GM12878 (cell line): ENCODE measurements at places on chromosomes 13 and 19.
A peak's percentile ranks its signal among the peaks of the same experiment; 100 is the strongest.

- DNase-seq: no peak
Measured at GRCh38 chr19:13781547-13781946, 7.3 kb downstream of the C19orf53 start.

DNA sequence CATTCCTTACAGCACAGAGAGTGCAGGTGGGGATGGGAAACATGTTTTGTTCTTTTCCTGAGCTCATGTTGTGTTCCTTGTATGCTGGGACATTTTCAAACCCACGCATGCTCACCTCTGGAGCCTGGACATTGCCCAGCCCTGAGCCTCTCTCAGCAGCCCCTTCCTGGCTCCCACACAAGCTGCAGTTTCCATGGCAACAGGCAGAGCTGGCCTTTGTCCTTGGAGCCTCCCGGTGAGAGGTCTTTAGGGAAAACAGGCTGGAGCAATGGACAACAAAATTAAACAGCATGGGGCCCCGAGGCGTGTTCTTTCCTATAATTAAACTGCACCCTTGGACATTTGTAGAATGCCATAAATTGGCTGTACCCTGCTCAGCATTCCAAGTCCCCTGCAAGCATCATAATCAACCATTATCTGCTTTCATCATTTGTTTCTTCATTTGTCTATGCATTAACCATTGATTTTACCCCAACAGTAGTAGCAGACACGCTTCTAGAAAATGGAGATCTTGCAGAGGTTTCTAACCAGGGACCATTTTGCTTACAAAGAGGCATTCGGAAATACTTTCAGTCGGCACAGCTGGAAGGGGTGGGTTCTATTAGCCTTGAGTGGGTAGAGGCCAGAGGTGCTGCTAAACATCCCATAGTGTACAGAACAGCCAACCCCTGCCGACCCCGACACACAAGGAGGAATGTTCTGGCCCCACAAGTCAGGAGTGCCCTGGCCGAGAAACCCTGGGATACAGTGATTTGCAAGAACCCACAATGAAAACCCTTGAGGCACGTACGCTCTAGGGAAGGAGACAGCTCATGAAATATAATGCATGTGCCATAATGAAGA, 133.4 kb upstream of the PEG3 start:
- DNase-seq: no peak

DNA sequence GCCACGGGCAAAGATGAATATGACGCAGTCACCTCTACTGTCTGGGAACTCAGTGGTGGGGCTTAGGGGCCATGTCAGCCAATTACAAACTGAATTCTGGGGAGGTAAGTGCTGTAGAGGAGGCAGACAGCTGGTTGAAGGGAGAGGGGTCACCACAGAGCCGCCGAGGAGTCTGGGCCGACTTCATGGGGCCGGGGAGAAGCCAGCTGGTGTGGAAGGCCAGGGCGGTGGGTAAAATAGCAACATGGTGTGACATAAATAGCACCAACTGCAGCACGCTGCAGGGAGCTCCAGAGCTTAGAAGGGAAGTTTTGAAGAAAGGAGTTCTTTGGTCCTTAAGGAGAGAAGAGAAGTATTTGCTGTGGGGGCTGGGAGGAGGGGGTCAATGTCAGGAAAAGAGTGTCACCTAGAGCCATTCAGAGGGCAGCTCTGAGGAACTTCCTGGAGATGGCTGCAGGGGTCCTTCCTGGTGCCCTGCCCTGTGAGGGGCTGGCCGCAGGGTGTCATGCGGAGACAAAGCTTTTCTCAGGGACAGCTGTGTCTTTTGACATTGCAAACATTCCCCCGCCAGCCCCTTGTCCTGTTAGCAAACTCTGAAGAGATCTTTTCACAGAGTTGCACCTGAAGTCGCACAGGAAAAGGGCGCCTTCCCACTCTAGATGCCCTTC, 6.4 kb downstream of the METTL21C start:
- DNase-seq: no peak

- DNase-seq: no peak
Measured at GRCh38 chr19:54062643-54063042, 1.1 kb downstream of the VSTM1 start.

- no peak for DNase-seq
Measured at GRCh38 chr13:95180513-95181245, 120.6 kb downstream of the ABCC4 start.

- DNase-seq: peak; percentile 23
Measured at GRCh38 chr13:96020155-96020575, 33.0 kb downstream of the UGGT2 start.

DNA sequence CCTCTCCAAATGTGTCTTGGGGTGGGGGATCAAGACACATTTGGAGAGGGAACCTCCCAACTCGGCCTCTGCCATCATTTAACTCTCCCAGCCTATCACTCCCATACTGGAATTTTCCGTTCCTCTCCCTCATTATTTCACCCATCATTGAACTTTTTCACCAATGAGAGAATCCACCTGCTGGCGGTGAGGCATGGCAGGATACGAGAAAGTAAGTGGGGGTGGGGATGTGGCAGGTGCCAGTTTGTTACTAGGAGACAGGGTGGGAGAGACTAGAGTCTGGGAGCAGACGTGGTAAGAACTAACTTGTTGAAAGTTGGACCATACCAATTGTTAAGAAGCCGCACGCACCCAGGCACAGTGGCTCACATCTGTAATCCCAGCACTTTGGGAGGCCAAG, 6.9 kb downstream of the GIPR start:
- DNase-seq: no peak

DNA sequence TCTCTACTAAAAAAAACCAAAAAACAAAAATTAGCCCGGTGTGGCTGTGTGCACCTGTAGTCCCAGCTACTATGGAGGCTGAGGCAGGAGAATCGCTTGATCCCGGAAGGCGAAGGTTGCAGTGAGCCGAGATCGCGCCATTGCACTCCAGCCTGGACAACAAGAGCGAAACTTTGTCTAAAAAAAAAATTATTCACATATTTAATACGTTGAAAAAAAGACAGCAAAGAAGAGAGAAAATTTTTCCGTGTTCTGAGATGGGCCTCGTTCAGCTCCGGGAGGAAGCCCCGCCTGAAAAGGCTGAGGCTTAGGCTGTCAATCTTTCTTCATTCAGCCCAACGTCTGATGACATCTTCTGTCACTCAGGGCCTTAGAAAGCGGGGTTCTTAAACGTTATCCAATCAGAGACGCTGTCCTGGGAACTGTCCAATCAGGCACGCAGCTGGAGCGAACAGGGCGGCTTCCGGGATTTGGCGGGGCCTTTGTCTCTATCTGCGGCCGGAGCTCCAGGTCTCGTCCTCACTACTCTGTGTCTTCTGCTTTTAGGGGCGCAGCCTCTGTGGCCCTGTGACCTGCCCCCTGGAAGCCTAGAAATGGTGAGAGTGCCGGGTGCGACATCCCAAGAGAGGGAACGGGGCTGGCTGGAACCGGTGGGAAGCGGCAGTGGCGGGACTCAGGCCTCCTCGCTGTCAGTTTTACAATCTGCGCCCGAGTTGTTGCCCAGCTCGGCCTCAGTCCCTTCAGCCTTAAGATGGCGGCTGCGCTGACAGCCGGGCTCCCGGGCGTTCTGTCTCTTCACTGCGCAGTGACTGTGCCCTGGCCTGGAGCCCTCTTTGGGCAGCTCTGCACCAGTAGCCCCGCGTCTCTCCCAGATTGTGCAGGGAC, at the start of gene ZNF726:
ZNF726 (plus strand) TSS at position 485 of the 885 bp plus-strand sequence; CDS start at position 594, 109 bp downstream.
- peak; percentile 37 for DNase-seq

GRCh38 chr13:29487466-29488454, 107.7 kb downstream of the SLC7A1 start:
- DNase-seq: no peak

GRCh38 chr13:98083507-98083906, 59.4 kb upstream of the FARP1 start:
- no peak for DNase-seq

GRCh38 chr19:57465680-57466381, 8.9 kb upstream of the VN1R1 start:
- DNase-seq: peak; percentile 12

DNA sequence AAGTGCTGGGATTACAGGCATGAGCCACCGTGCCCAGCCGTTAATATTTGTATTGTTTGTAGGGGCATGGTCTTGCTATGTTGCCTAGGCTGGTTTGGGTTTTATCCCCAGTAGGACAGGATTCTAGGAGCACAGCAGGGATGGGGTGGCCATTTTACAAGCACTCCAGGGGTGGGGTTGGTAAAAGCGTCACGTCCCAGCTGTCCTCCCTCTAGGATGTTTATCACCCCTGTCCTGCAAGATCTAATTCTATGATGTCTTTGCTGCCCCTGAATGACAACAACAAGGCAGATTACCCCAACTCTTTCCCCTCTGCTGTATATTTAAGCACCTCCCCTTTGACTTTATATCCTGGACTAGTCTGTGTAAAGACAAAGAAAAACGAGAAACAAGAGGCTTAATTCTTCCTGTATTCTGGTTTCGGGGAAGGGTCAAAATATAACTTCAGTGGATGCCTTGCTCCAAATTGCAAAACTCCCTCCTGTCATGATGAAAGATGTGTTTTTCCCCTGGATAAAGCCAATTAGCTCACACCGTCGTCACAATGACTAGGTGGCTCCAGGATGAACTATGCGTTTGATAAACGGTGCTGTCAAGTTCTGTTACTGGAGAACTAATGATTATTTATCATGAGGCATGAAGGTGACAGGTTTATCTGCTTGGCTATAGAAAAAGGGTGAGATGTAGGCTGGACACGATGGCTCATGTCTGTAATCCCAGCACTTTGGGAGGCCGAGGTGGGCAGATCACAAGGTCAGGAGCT, 27.8 kb upstream of the OR1M1 start:
- DNase-seq: no peak

GRCh38 chr13:80039000-80039399, 301.9 kb downstream of the SPRY2 start:
- DNase-seq: no peak

DNA sequence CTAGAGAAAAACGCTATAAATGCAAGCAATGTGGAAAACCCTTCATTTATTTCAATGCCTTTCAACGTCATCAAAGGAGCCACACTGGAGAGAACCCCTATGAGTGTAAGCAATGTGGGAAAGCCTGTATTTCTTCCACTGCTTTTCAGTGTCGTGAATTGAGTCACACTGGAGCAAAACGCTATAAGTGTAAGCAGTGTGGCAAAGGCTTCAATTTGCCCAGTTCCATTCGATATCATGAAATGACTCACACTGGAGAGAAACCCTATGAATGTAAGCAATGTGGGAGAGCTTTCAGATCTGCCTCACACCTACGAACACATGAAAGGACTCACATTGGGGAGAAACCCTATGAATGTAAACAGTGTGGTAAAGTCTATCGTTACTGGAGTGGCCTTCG, 27.4 kb downstream of the ZNF20 start:
- no peak for DNase-seq

DNA sequence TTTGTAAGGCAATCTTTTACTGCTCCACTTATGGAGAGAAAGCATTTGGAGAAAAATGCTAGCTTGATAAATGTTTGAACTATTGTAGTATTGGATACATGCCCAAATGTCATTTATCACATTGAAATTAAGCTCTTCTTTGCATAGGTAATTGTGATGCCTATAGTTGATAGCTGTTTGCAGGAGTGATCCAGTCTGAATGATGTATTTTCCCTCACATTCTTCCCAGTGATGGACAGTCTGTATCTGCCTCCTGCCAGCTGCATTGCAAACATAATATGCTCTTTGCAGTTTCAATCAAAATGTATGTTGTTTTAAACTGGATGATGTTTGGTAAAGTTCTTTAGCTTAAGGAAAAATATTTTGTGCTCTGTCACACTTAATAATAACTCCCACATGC, 89.8 kb downstream of the EDNRB start:
- DNase-seq: no peak

- DNase-seq: no peak
Measured at GRCh38 chr19:23698711-23699520, 11.9 kb upstream of the ZNF675 start.

GRCh38 chr19:33660410-33661124, 38.8 kb downstream of the CHST8 start:
- DNase-seq: no peak

DNA sequence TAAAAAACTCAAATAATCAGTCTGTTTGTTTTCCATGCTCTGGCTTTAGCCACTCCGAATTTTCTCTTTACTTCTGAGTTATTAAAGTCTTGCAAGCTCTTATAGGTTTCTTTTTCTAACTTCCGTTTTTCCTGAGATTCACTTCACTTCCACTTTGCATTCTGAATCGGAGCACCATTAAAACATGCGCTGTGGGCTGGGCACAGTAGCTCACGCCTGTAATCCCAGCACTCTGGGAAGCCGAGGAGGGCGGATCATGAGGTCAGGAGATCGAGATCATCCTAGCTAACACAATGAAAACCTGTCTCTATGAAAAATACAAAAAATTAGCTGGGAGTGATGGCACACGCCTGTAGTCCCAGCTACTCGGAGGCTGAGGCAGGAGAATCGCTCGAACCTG, 357.9 kb downstream of the SLITRK6 start:
- DNase-seq: no peak

- DNase-seq: no peak
Measured at GRCh38 chr19:46813839-46814358, 25.5 kb upstream of the SLC1A5 start.

- no peak for DNase-seq
Measured at GRCh38 chr13:22855926-22856325, 324.9 kb upstream of the SGCG start.

DNA sequence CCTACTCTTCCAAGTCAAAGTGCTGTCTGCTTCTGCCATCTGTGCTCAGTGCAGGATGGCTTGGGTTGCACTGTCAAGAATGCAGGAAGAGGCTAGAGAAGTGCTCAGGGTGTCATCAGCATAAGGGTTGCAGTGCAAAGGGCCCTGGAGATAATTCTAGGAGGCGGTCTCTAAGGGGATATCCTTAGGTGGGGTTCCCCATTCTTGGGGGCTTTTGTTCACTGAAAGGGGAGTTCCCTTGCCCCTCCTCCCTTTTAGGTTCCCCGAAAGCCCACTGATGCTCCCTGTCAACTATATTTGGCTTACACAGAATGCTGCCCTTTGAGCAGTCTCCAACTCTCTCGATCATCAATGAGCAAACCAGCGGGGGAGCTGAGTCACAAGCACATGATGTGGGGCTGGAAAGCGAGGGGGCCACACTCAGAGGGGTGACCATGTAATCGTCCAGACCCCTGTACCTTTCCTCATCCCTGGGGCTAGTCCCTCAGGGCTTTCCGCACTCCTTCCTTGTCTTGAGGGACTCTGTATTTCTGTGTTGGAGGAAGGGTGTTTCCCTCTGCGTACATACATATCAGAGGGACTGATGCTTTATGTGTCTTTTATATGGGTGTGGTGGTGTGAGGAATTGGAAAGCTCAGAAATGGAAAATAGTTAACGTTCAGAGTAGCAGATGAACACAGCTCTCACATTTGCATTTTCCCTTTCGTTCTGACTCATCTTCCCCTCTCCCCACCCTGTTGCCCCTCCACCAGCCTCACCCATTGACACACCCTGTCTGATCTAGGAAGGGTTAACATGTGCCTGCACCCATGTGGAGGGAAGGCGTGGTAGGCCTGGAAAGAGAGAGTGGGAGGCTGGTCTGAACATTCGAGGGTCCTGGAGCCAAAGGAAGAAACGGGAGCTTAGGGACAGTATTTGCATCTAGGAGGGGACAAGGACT, 6.7 kb downstream of the ZBTB32 start:
- peak; percentile 94 for DNase-seq

DNA sequence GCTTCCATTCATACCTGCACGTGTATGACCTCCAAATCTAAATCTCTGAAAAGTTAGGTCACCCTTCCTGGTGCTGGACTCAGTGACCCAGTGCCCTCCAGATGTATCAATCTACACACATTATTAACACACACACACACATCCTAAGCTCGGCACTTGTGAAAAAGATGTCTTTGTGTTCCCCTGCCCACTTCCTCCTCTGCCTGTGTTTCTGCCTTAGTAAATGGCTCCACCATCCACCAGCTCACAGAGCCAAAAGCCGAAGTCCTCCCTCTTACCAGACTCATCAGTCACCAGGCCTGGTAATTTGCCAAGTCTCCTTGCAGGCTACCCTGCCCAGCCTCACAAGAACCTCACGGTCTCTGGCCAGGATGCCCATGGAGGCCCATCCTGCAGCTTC, 131.5 kb downstream of the SHISA2 start:
- no peak for DNase-seq
